ENCODE measurements at places on chromosomes 1 and 21.

GRCh38 chr1:193060938-193061337 lies 1.5 kb downstream of the RO60 start:
- no peak for DNase-seq

GRCh38 chr21:28272272-28272992 lies 720.2 kb downstream of the LTN1 start:
- no peak for DNase-seq

DNA sequence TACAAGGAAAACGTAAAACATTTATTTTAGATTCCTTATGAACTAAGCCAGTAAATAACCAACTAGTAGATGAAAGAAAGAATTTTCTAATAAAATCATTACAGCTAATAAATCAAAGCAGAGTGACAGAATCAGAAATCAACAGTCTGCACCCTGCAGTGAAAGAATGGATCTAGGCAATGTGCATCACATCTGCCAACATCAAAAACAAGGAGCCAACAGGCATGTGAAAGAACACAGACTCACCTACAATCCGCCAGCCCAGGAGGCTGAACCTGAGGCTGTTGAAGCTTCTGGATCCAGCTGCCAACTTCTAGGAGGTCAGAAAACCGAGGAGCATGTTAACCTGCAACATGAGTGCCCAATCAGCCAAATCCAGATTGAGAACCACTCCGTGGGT lies 196.3 kb downstream of the SETD4 start:
- no peak for DNase-seq

GRCh38 chr1:54131419-54131818 lies 21.4 kb downstream of the CDCP2 start:
- no peak for DNase-seq

- DNase-seq: no peak
These were observed 101.8 kb upstream of the OLFM3 start for GRCh38 chr1:102098536-102098935.

DNA sequence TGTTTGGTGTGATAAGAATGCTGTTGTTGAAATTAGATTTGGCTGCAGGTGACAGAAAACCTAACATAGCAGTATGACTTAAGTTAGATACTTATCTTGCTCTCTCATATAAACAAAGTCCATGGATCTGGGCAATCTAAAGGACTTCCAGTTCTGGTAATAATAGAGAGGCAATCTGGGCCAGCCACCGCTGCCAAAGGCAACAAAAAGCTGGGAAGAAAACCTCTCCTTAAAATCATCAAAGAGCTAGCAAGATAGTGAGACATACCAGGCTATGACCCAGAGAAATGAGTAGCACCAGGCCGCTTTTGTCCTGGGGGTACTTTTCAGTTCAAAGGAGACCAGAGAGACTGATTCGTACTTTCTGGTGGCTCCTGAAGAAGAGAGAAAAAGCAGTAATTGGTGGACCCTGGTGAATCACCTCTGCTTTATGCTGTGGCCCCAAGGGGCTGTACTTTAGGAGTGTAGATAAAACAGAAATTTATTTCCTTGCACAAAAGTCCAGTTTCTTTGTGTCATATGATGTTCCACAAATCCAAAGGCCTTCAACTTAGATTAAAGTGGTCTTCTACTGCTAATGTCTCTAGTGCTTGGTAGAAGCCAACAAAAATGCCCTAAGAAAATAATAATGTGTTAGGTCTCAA lies 125.4 kb downstream of the TBX19 start:
- no peak for DNase-seq

- no peak for DNase-seq
These were observed 12.1 kb downstream of the KCND3 start for GRCh38 chr1:111977378-111977777.

DNA sequence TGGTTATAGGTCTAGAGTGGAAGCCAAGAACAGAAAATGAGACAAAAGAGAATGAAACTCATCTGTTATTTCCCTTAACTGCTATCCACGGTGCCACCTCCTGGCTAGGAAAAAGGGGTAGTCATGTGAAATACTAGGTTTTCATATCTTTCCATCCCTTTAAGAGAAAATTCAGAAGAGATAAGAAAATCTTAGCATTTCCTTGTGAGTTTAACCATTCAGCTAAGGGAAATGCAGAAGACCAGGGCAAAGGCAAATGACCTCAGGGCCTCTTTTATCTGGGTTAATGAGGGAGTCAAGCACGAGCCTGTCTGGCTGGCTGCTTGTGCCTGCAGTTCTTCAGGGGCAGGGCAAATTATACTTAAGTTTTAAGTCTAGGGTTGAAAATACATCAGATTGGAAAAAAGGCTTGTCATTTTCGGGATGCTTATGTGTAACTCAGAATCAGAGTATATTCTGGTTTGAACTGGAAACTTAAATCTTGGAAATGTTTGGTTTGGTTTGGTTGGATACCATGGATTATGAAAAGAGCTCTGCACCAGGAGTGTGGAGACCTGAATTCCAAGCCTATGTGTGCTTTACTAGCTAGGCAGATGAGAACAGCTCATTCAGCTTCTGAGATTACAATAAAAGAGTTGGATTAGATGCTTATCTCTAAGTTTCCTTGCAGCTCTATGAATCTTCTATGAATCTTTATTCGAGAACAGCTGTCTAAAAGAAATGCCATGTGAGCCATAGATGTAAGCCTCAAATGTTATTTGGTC lies 19.9 kb downstream of the NIBAN1 start:
- DNase-seq: no peak

- DNase-seq: no peak
These were observed 133.9 kb upstream of the B3GALT2 start for GRCh38 chr1:193320270-193320669.

- DNase-seq: no peak
These were observed 594.7 kb downstream of the ADGRL2 start for GRCh38 chr1:82395440-82395839.

- no peak for DNase-seq
These were observed 22.4 kb upstream of the BTG2 start for GRCh38 chr1:203282720-203283542.

GRCh38 chr1:191963781-191964455 lies 194.3 kb upstream of the RGS18 start:
- DNase-seq: no peak

DNA sequence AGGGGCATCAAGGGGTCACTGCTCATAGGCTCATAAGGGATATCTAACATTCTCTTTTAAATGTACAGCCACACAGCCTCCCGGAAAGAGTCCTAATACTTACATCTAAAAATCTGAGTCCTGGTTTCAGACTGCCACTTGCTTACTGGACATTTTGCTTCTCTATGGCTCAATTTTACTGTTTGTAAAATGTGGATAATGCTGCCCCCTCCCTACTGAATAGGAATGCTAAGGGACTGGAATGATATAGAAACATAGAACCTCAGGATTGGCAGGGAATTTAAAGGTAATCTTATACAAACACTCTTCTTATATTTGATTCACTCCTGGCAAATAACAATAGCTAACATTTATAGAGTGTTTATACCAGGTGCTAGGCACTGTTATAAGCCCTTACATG lies 910 bp upstream of the TNR start:
- no peak for DNase-seq

DNA sequence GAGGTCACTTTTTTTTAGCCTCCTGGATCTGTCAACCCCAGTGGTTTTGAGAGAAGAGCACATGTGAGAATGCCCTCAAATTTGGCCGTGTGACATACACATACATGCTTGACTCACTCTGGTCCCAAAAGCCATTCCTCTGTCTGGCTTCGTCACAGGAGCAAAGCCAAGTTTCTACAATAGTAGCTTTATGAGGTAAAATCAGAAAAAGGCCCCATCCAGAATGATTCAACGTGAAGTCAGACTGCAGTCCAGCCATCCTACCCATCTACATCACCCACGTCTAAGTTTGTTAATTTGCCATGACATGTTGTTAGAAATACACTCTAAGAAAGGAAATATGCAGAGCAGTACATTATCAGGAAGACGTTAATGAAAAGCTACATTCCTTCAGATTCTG lies 245.2 kb downstream of the SDCCAG8 start:
- DNase-seq: no peak

DNA sequence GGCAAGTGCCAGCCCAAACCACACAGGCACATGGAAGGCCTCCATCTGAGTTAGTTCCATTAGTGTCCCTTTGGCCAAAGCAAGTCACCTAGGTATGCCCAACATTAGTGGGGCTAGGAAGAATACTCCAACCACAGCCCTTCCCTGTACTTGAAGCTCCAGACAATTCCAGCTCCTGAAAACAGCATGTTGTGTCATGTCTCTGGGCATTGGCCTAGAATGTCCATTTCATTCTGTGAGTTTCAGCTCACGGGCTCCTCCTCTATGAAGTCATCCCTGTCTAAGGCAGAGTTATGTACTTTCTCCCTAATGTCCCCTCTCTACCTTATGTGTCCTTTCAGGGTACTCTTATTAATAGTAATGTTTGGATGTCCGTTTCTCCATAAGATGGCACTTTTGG lies 96.5 kb upstream of the SPATA6 start:
- DNase-seq: no peak

DNA sequence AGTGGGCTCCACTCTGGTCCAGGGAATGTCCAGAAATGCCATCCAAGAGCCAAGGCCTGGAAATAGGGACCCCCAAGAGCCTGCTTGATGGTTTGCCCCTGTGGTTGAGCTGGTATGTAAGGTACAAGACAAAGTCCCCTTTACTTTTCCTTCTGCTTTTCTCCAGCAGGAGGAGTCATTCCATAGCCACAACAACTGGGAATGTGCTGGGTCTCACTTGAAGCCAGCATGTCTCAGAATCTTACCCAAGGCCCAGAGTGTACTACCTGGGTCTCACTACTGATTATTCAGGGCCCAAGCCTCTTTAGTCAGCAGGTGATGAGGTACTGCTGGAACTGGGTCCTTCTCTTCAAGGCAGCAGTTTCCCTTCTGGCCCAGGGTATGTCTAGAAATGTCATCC lies 62.1 kb upstream of the CD55 start:
- DNase-seq: no peak

DNA sequence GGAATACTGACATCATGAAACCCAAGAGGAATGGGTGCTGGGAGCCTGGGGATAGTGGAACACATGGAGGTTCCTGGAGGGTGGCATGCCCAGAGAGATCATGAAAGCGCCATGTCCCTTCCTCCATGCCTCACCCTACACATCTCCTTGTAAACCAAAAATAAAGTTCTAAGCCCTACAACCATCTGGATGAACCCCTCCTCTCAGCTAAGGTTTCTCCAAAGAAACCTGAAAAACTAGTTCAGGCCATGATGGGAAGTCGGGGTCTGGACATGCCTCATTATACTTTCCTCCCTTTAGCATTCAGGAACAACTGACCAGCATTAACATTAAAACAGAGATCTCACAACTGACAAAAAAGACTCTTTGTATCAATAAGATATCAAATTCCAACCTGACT lies 68.5 kb downstream of the ACBD6 start:
- no peak for DNase-seq

GRCh38 chr1:178273707-178274410 lies 180.0 kb downstream of the RASAL2 start:
- no peak for DNase-seq

- no peak for DNase-seq
These were observed 5.0 kb downstream of the IGSF21 start for GRCh38 chr1:18112611-18113010.

GRCh38 chr1:109251277-109252166 lies 2.2 kb downstream of the CELSR2 start:
- DNase-seq: no peak

GRCh38 chr1:21607549-21608529 lies 61.3 kb downstream of the RAP1GAP start:
- no peak for DNase-seq

- no peak for DNase-seq
These were observed 442.1 kb upstream of the NR5A2 start for GRCh38 chr1:199585392-199585791.

- DNase-seq: no peak
These were observed at the start of gene ASAP3 for GRCh38 chr1:23483321-23484252. TSS of gene ASAP3 (minus strand) at chr1:23484179. CDS start at chr1:23484133, 46 bp downstream.

- no peak for DNase-seq
These were observed 51.0 kb downstream of the SCP2 start for GRCh38 chr1:52978045-52978444.

DNA sequence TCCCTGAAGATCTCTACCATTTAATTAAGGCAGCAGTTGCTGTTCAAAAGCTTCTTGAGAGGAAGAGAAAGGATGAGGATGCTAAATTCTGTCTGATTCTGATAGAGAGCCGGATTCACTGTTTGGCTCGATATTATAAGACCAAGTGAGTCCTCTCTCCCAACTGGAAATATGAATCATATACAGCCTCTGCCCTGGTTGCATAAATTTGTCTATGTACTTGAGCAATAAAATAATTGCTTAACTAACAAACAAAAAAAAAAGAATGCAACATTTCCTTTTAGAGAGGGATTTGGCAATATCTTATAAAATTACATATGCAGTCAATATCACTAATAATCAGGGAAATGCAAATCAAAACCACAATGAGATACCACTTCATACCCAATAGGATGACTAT lies 26.8 kb downstream of the ALDH9A1 start:
- DNase-seq: no peak

DNA sequence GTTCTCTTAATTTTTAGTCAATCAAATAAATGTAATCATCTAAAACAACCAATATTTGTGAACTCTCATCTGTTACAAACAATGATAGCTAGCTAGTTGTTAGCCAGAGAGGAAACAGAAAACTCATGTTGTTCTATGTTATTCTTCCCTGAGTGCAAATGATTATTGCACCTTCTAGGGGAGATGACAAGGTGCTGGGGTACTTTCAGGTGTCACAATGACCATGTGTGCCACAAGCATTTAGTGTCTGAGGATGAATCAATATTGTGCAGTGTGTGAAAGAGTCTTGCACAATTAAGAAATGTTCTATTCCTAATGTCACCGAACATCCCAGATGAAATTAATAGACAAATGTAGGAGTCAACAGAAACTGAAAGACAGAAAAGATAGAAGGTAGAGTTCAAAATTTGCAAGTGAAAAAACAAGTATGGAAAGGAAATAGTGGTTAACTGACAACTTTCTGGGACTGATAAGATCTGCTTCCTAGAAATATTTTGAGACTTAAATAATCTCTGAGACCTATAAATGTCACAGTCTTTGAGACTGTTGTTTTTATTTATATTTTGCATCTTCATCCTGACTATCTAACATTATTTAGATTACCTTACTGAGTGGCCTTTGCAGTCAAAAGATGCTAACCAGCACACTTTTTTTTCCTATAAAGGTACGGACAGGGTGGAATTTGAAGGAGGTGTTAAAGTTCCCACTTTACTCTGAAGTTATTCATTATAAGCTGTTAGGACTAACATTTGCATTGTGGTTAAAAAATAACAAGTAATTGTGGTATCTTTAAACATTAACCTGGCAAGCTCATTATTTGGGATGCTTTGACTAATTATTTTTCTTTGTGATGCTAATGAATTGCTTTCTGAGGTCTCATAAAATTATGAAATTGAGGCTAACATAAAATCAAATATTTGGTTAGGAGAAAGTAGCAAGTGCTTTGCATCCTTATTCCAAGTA lies 21.6 kb upstream of the DPYD start:
- DNase-seq: no peak

DNA sequence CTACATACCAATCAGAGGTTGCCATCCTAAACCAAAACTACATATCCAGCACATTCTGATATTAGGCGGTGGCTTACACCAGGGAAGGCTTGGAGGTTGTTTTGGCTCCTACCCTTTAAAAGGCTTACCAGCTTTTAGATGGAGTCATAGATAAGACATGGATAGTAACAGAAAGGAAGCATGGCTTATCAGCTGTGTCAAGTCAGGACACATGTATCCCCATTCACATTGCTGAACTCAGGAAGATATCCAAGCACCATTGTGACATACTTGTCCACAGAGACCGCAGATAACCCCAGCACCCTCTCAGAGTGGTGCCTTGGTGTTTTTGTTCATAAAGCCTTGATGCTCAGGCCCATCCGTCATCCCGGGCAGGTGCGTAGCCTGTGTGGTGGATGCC lies 39.7 kb downstream of the ADARB1 start:
- no peak for DNase-seq

All from DMS153 (cell line).